ENCODE measurements at places on chromosomes 11 and 22.

- DNase-seq: no peak
Measured at GRCh38 chr22:20221421-20222340, 46.4 kb downstream of the RTN4R start.

- DNase-seq: no peak
Measured at GRCh38 chr11:111886844-111887243, 7.5 kb downstream of the CFAP68 start.

DNA sequence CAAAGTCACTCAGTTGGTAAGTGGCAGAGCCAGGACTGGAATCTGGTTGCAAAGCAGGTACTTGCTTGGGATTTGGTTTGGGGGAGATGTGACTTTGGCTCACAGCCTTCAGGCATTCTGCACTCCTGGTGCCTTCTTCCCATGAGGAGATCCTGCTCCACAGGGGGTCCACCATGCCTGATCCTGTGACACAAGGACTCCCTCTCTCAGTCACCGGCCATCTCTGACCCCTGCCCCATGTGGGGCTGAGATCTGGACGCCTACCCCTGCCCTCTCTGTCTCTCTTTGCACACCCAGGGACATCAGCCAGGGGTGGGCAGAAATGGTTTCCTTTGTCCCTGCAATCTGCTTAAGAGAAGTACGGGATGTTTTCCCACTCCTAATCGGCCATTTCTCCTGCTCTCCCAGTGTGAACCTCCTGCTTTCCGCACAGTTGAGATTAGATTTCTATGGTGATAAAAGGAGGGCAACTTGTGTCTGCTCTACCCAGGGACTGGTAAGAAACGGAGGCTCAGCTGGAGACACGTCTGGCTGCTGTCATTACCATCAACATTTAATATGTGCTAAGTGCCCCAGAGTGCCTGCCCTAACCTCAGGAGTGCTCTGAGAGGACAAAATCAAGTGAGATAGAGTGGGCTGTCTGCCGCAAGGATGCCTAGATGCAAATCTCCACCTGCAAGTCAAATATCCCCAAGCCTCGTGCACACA is 11.1 kb upstream of the FXYD6 start:
- no peak for DNase-seq

- DNase-seq: no peak
Measured at GRCh38 chr11:120883404-120884080, 140.4 kb upstream of the TBCEL start.

- DNase-seq: no peak
Measured at GRCh38 chr11:57815476-57815875, 53.9 kb downstream of the CTNND1 start.

- DNase-seq: no peak
Measured at GRCh38 chr11:14554959-14555358, 34.8 kb upstream of the PSMA1 start.

DNA sequence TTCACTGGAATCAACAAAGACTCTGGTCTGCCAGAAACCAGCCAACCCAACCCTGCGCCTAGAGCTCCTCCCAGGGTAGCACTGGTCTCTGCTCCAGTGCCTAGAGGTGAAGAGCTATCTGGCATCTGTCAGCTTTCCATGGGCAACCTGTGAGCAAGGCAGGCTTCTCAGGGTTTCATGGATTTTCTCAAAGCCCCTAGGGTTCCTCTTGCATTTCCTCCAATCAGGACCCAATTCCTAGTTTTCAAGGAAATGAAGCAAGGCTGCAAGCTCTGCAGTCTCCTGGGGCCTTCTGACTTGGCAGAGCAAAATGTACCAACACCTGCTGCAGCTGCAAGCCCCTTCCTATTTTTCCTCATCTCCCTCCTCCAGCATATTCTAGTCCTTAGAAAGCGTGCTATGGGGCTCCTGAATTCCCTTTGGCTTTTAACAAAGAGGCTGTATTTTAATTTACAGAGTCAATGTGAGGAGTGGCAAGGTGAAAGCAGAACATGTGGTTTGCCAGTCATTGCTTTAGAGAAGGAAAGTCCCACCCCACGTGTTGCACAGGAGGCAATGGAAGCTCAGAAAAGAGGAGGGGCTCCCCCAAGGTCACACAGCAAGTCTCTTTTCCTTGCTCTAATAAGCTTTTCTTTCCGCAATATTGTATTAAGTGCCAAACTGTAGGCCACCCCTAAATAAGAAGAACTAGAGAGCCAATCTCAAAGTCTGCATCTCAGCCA is 33.0 kb upstream of the RIC3 start:
- DNase-seq: no peak

GRCh38 chr11:10798330-10798928 is 10.3 kb downstream of the EIF4G2 start:
- no peak for DNase-seq

DNA sequence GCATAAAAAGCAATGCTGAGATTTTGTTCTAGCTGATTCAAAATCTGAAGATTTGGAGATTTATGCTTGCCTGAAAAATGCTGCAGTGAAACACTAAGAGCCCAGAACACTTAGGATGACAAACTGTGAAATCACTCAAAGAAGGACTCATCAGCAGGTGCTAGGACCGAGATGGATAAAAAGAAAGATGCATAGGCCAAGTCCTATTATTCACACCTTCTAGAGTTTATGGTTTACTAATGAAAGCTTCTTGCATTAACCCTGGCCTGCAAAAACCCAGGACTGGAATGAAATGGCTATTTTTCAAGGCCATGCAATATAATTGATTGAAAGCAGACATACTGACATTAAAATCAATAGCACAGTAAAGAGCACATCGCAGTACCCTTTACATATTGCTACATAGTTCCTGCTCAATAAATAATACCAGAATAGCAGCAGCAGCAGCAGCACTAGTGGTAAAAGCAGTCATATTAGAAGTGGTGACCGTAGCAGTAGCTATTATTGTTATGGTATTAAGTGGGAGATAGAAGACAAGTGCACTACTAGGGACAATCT is 161.7 kb downstream of the RAB38 start:
- DNase-seq: no peak

- no peak for DNase-seq
Measured at GRCh38 chr11:68598816-68599653, 85.3 kb upstream of the GAL start.

- DNase-seq: no peak
Measured at GRCh38 chr11:35934981-35935380, 8.9 kb upstream of the LDLRAD3 start.

DNA sequence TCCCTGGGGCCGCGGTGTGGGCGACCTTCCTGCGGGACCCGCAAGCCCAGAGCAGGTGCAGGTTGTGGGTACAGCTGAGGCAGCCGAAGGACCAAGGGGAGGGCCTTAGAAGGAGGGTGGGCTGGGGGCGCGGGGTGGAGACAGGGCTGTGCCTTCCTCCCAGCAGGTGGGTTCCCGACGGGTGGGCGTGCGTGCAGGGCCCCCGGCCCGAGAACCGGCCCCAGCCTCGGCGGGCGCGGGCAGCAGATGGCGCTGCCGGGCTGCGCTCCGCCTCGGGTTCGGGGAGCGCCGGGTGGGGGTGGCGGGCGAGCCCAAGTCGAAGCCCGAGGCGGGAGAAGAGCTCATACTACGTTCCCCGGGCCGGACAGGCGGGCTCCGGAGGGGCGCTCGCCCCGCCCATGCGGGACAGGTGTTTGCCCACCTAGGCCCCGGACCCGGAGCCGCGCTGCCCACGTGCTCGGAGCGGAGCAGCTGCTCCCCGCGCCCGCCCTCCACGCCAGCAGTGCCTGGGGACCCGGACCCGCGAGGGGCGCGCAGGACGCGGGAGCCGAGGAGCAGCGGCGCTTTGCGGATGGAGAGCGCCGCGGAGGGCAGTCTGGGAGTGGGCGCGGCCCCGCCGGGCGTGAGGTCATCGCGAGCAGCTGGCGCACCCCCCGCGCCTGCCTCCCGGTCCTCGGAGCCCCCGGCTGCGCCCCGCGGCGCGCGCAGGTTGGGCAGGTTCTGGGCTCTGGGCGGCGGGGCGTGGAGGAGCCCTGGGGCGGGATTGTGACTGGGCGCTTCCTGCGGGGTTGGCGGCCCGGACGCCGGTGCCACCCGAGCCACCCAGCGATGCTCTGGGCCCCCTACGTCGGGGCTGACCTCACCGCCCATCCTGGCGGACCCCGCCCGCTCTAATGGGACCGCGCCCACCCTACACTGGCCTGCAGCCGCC is 25.3 kb downstream of the DUSP8 start:
- peak; percentile 52 for DNase-seq

DNA sequence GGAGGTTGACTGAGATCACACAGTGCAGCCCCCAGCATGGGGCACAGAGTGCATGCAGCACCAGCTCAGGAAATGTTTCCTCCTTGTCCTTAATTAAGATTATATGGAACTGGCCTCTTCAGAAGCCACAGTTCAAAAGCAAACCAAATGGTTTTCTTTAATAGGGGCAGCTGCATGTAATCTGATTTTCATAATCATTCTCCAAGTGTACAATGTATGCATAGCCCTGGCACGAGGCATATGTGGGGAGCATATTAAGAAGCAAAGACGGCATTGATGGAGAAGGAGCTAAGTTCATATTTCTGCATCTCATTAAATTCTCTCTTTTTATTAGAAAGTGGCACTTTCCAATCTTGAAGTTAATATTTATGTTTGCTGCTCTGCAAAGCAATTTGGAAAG is 9.9 kb upstream of the PARVB start:
- no peak for DNase-seq

DNA sequence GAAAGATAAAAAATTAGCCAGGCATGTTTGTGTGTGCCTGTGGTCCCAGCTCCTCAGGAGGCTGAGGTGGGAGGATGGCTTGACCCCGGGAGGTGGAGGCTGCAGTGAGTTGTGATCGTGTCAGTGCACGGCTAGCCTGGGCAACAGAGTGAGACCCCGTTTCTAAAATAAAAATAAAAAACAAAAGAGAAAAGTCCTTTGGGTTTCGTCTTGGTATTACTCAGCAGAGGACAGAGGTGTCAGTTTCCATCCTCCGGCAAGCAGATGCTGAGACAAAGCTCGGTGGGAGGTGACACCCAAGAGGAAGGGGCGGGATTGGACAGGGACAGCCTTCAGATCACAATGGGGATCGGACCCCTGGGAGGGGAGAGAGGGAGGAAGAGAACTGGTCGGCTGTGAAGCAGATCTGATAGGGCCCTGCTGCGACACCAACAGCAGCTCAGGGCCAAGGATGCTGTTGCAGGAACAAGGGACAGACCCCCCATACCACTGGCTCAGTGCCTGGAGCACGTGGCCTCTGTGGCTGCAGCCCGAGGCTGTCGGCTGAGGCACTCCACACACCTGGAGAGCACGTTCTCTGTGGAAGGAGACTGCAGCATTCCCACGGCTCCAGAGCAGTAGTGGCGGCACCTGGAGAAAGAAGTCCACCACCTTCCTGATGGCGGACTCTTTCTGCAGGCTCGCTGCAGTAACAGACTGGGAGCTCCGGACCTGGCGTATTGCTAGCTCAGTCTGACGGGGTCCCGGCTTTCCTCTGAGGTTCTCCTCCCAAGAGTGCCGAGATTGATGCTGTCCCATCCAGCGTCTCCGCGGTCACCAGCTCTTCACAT is 5.2 kb upstream of the BID start:
- DNase-seq: peak; percentile 60

DNA sequence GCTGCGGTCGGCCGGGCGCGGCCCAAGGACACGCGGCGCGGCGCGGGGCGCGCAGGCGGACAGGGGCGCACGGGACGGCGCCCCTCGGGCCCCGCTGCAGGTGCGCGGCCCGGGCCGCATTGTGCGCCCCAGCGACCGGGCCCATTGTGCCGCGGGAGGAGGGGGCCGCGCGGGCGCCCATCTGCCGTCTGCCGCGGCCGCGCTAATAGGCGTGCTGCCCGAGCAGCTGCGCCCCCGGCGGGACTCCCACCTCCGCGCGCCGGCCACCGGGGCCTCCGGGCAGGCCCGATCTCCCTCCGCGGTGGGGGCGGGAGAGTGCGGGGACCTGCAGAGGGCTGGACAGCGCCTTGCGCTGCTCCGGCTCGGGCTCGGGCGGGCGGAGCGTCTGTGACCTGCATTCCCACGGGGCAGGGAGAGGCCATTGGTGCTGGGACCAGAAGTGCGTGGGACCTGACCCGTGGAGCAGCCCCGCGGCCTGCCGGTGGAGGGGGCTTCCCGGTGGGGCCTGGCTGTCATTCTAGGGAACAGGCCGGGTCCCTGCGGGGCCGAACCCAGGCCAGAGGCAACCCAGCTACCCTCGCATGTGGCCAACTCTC is 933 bp downstream of the BRSK2 start:
- no peak for DNase-seq

DNA sequence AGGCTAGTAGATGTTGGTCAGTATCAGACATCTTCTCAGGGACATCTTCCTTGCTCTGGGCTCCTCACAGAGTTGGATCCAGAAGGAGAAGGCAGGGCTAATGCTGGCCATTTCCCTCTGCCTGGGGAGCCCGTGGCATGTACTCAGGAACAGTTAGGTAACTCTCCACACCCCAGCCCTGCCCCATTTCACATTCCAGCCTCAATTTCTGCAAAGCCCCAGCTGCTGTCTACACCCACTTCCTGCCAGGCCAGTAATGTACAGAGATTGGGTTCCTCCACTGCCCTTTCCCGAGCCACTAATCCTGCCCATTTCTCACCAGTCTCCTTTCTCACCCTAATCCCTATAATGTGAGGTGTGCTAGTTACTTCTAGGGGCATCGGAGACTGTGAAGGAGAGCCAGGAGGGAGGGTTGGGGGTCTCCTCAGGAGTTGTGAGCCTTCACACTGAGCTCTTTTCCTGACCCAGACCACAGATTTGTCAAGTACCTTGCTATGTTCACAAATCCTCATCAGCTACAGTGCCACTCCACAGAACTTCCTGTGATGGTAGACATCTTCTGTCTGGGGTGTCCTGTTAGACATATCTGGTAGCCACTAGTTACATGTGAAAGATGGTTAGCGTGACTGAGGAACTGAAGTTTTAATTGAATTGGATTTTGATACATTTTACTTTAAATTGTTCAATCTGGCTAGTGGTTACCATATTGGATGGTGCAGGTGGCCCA is 1.3 kb upstream of the SEC14L3 start:
- DNase-seq: no peak

DNA sequence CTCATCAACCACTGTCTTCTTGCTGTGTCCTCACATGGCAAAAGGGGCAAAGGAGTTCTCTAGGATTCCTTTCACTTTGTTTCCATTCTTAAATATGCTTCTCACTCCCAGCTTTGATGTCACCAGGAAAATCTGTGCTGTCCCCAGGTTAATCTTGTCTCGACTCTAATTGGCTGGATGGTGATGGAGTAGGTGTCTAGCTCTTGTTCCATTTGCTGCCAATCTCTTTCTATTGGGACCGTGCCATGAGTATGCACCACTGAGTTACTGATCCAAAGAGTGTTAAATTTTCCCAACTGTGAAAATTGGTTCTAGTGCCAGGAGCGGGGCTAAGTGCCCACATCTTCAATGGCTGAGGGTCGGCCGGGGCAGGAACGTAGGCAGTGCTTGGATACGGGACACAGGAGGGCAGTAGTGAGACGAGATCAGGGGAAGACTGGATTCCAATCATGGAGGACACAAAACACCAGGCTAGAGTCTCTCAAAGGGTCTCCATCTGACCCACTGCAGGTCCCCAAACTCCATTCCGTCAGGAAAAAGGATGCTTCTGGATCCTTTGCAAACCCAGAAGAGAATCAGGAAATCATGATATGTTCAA is 47.7 kb upstream of the CSNK2A3 start:
- no peak for DNase-seq

GRCh38 chr11:76087749-76088148 is 118.6 kb downstream of the WNT11 start:
- DNase-seq: no peak

Data from stimulated activated naive CD8-positive, alpha-beta T cell treated with anti-CD3 and anti-CD28 coated beads, Interleukin-15, amount 100 ng/mL, for 72 hours (primary cell).